ENCODE measurements at places on chromosomes 2 and 18.

GRCh38 chr2:199922856-199923255 is 11.8 kb downstream of the C2orf69 start:
- no peak for DNase-seq

DNA sequence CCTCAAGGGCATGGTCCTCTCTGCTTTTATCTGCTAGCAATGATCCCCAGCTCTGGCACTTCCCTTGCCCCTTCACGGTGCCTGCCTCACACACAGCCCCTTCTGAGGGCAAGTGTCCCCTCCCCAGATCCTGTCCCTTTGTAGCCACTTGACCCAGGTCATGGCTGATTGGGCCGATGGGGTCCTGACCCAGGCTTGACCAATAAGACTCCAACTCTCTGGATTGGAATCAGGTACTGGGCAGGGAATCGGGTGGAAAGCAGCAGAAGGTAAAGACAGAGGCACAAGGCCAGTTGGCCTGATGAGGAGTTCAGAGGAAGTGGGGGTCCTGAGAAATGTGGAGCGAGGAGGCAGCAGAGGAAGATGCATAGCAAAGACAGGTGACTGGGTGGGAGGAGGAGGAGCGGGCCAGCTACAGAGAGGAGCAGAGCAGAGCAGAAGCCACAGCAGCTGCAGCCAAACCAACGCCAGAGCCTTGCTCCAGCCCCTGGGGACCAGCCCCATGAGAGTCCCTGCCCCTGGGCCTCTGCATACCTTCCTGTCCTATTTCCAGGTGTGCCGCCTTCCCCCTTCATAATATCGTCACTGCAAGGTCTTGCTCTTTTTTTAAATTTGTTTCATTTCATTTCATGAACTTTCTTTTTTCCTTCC is 39.1 kb downstream of the CAPN13 start:
- DNase-seq, result no peak

- no peak for DNase-seq
These were observed 11.7 kb downstream of the LIMS2 start for GRCh38 chr2:127663566-127664064.

- no peak for DNase-seq
These were observed 328.5 kb upstream of the ZEB2 start for GRCh38 chr2:144848423-144848822.

DNA sequence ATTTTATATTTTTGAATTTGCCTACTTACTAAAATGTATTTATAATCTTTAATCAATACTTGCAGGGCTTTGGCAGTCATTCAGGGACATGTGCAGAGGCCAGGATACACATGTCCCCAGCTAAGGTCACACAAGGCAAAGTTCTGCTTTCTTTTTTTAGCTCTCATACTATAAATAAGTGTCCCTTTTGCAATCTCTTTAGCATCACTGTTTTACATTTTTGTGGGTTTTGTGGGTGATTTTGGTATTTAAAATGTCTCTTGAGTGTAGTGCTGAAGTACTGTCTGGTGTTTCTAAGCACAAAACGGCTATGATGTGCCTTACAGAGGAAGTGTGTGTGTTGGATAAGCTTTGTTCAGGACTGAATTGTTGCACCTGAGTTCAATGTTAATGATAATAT is 309.0 kb upstream of the GULP1 start:
- no peak for DNase-seq

GRCh38 chr2:196587739-196588138 is 51.8 kb upstream of the CCDC150 start:
- DNase-seq, result no peak

- no peak for DNase-seq
These were observed 496.7 kb downstream of the STK39 start for GRCh38 chr2:167750675-167751074.

DNA sequence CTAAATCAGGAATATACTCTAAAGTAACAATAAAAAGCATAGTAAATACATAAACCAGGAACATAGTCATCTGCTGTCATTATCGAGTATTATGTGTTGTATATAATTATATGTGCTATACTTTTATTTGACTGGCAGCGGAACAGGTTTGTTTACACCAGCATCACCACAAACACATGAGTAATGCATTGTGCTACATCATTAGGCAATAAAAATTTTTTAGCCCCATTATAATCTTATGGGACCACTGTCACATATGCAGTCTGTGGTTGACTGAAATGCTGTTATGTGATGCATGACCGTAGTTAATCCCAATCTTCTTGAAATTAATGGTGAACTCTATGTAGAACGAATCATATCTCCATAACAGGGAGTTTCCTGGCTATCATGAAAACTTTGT is 136.7 kb upstream of the ZFP36L2 start:
- no peak for DNase-seq

- DNase-seq, result no peak
These were observed 22.8 kb upstream of the APCDD1 start for GRCh38 chr18:10431680-10432079.

GRCh38 chr2:170503563-170503962 is 211.6 kb upstream of the SP5 start:
- DNase-seq, result no peak

DNA sequence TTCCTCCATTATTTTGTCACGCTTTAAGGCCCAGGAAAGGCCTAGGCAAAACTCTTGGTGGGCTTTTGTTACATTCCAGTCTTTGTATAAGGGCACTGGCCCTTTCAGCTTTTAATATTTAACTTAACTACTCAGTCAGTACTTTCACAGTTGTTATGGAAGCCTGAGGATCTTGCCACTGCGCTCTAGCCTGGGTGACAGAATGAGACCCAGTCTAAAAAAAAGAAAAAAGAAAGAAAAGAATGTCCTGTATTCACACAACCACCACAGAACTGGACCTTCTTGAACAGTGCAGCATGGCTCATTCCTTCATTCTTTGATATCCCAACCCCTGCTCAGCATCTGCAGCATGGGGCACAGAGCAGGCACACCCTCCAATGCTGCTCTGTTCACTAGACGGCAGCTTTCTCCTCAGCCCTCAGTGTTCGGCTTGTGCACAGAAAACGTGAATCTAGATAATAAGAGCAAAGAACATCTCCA is 93.4 kb upstream of the MSH2 start:
- DNase-seq, result no peak

GRCh38 chr18:31652357-31652756 is 32.0 kb downstream of the B4GALT6 start:
- no peak for DNase-seq

DNA sequence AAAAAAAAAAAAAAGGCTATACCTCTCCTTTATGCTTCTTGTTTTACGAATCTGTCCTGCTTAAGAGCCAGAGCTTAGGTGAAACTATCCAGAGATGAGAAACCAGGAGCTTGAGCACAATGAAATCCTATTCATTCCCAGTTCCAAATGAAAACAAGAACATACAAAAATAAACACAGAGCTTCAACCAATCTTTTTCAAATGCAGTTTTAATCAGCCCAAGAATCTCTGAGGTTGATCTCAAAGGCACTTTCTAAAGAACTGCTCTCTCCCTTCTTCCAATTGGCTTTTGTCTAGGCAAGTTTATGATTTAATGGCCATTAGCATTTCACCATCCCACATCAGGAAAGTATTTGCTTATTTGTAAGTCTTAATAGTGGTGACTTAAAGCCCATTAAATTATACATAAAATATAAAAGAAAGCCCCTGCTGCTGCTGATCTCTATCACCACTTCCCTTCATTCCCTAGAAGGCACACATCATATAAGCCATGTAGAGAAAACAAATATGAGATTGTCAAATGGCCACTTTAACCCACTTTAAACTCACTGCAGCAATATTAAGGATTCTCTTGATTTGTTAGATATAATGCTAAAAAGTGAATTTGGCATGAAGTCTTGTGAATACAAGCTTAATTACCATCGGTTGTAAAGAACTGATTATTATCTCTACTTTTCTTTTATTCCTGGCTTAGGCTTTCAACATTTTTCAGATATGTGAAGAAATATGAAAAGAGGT is 29.3 kb upstream of the SCN9A start:
- no peak for DNase-seq

DNA sequence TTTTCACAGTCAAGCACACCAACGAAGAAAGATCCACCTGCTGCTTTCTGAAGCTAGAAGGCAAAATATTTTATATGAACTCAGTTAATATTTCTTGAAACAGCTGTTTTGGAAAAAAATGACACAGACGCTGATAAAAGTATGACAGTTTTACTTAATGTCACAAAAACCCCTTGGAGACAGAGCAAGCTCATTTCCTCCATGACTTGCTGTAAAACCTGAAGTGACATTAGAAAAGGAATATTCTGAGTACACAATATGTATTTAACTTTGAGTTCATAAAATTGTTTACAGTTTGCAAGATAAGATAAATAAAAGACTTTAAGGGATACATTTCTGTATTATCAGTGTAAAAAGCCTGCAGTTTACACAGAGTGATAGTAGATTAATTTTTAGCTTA is 105.4 kb downstream of the DSEL start:
- DNase-seq, result no peak

DNA sequence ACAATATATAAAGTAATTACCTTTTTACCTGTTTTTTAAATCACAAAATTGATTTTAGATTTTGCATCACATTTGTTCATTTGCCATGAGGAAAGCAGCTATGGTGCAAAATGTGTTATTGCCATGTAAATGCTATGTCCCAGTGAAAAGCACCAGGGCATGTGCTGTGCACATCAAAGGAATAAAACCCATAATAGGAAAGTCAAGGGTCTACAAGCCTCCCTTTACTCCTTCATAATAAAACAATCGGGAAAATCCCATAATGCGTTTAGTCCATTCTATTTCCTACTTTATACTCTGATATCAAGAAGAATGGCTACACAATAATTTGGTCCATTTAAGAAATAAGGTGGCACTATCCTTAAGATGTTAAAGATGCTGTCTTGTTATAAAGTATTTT is 53.0 kb downstream of the KLF7 start:
- DNase-seq, result no peak

DNA sequence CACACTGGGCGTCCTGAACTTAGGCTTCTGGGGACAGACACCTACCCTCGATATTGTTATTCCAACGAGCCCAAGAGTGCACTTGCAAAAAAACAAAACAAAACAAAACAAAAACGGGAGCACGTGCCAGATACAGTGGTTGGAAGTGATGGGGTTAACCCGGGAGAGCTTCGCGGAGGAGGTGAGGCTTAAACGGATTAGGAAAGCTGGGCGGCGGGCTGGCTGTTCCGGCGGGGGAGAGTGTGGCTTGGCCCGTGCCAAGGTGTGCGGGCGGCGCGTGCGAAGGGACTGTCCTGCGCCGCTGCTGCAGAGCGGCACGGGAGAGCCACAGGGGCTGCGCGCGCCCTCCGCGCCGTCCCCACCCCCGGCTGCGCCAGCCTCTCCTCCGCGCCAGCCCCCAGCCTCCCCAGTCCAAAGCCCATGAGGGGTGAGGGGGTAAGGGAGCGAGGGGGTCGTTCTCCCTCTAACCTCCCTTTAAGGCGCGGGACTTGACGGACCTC is 1.5 kb upstream of the SLC30A3 start:
- DNase-seq, result no peak

- DNase-seq, result no peak
These were observed 1364.9 kb upstream of the NRXN1 start for GRCh38 chr2:52396836-52397235.

- no peak for DNase-seq
These were observed 1.2 kb downstream of the IDH1 start for GRCh38 chr2:208253600-208254117.

DNA sequence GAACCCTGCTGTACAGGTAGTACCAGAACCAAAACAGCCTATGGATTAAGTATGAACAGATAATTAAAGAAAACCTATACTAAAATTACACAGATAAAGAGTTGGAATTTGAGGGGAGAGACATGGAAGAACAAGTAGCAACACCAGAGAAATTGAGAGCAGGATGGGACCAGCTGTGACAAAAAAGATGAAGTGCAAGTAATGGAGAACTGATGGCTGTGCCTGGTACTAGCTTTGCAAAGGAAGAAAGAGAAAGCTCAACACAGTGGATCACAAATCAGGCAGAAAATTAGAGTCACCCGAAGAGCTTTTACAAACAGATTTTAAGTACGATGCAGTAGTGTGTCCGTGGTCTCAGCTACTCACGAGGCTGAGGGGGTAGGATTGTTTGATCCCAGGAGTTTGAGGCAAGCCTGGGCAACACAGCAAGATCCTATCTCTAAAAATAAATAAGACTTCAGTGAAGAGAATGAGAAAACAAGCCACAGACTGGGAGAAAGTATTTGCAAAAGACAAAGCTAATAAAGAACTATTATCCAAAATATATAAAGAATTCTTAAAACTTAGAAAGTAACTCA is 46.5 kb downstream of the CUL3 start:
- no peak for DNase-seq

DNA sequence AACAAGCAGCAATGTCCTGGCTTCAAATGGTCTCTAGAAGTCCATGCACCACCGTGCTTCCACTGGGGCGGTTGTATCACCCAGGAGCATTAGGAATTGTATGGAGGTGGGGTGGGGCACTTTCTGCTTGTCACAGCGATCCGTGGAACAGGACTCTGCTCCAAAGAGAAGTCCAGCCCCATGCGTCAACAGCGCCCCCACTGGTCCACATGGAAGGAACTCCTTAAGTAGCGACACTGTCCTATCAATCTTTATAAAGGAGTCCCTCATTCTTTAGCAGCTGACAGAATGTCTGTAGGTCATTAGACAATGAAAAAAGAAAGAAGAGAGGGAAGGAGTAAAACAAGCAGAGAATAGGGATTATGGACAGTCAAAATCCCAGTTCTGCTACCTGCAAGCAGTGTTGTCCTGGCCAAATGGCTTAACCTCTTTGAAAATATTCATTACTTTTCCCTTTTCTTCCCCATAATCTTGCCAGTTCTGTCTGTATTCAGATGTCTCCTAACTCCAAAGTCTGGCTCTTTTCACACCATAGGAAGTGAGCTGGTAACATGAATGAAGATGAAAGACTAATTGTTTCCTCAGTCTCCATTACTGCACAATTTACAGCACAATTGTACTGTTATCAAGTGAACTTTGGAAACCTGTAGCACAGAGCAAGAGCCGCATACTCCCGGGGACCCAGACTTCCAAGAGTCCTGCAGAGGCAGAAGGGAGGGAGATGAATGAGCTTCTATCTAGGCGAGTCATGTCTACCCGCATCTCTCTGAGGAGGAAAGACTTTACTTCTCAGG is 9.9 kb downstream of the NFE2L2 start:
- DNase-seq, result no peak

- no peak for DNase-seq
These were observed 166.2 kb downstream of the PHLPP1 start for GRCh38 chr18:62881509-62882016.

GRCh38 chr2:229802785-229803184 is 88.4 kb upstream of the DNER start:
- no peak for DNase-seq

- DNase-seq, result no peak
These were observed 146.0 kb downstream of the SETBP1 start for GRCh38 chr18:44826418-44827259.

DNA sequence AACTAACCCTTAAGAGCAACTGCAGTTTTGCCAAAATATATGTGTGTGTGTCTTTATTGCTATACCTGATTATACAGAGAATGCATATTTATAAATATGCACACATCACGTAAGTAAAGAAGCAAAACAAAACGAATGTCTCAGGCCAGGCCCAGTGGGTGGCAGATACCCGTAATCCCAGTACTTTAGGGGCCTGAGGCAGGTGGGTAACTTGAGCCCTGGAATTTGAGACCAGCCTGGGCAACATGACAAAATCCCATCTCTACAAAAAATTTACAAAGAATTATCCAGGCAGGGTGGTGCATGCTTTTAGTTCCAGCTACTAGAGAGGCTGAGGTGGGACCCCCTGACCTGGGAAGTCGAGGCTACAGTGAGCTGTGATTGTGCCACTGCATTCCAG is 745.3 kb downstream of the SATB2 start:
- no peak for DNase-seq
